ENCODE measurements at places on chromosomes 3 and 15.

- DNase-seq: no peak
These were observed 37.5 kb downstream of the NBEAL2 start for GRCh38 chr3:47016934-47017435.

DNA sequence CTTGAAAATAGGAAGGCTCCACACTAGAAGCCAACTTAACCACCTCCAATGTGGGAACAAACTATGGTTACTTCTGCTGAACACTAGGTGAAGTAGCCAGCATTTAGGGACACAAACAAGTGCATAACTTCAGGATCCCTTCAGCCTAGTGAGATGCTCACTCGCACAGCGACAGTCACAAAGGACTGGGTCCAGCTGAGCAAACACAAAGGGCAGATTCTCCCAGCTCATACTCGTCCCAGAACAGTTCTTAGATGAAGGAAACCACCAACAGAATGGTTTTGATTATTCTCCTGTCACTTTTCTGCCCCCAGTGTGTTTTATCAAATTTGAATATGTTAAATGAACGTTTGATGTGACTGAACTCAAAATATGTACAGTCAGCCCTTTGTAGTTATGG is 201.6 kb downstream of the KCNAB1 start:
- no peak for DNase-seq

DNA sequence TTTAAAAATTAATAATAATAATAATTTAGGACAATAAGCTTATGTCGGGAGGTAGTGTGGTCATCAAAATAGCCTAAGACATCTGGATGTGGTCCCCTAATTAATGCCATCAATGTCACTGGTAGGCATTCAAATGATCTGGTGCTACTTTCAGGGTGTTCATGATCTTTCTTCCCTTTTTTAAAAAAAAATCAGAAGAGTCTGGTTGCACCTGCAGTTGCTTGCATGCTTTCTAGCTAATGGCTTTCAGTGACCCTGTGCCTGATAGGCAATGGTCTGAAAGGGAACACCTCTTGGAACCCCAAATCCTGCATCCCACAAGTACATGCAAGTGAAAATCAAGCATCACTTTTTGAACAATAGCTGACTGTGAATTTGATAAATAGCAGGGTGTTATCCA is 64.1 kb upstream of the KBTBD8 start:
- DNase-seq: no peak

- no peak for DNase-seq
These were observed 65.3 kb upstream of the FSTL1 start for GRCh38 chr3:120516136-120516535.

DNA sequence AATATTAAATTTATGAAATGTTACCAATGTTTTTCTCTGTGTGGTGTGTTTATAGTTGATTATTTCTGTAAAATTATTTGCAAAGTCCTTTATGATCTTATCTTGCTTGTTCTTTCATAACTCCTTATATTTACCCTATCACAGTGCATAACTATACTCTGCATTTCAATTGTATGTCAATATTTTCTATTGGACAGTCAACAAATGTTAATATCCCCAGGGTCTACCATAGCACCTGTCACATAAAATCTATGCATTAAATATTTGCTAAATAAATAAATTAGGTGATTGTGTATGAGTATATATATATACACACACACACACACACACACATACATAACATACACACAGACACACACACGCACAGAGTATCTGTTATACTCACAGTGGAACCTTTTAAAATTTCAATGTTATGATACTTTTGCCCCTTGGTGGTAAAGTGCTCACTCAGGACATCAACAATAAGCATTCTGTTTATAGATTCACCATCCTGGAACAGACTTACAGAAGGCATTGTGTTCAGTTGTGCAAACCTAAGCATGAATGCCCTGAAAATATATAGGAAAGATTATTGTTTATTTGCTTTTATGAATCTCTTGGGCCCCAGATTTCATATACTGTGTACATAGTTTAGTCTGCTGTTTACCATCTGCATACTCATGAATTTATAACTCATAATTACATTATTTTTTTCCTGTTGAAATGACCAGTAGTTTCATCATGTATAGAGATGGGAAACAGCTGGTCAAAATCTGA is 443.7 kb downstream of the EPHA6 start:
- no peak for DNase-seq

GRCh38 chr3:41708176-41708575 is 253.7 kb downstream of the ULK4 start:
- DNase-seq: no peak

GRCh38 chr3:190608850-190609589 is 95.1 kb downstream of the IL1RAP start:
- no peak for DNase-seq

DNA sequence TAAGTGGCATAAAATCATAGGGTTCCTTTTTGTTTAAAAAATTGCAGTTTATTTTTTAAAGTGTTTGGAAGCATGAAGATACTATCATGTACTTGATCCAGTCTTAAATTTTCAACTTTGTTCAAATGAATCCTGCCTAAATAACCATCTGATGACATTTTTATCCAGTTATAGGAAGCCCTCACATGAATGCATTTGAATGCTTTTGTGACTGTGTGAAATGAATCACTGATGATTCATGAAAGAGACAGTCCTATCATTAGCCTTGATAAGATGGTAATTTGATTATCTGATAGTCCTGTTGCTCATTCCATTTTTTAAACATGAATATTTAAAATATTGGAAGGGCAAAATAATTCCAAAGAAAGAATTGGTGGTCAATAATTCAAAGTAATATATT is 401.9 kb upstream of the ROBO2 start:
- DNase-seq: no peak

DNA sequence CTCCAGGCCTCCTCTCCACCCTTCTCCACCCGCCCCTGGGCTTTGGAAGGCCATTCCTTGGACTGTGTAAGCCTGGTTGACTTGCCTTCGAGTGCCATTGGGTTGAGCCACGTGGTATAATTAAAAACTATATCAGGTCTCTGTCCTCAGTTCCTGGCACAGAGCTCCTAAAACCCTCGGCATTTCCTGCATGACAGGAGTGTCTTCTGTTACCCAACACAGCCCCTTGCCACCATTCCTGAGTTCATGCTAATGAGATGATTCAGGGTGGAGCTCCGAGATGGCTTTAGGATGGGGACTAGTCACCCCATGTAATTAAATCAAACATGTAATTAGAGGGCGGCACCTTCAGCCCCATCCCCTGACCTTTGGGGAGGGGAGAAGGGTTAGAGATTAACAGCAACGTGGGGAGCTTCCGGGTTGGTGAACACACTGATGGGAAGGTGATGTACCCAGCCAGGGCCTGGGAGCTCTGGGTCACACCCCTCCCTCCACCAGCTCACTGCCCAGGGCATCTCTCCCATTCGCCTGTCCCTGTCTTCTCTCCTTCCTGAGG is 256.4 kb downstream of the FAM43A start:
- no peak for DNase-seq

- no peak for DNase-seq
These were observed 93.7 kb downstream of the ABI3BP start for GRCh38 chr3:100899440-100900091.

GRCh38 chr3:127535106-127535785 is 55.3 kb downstream of the TPRA1 start:
- DNase-seq: no peak

DNA sequence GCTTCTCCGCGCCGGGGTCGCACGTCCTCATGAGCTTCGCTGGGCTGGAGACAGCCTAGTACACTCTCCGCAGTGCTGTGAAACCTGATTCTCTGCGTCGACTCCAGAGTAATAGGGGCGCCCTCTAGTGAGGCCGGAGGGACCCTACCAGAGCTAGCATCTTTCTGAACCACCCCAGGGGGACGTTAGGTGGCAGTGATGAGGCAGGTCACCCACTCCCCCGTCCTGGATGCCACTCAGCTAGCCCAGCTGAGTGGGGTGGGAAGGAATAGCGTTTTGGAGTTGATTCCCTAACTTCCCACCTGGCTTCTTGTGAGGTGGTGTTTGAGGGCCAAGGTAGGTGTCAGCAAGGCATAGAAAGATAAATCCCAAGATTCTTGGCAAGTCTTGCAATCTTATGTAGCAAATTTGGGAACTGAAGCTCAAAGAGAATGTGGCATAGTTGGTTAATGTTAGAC is 4.0 kb downstream of the DUOXA2 start:
- DNase-seq: peak; percentile 69

- DNase-seq: no peak
These were observed 529.8 kb downstream of the DIPK2A start for GRCh38 chr3:144501467-144501866.

DNA sequence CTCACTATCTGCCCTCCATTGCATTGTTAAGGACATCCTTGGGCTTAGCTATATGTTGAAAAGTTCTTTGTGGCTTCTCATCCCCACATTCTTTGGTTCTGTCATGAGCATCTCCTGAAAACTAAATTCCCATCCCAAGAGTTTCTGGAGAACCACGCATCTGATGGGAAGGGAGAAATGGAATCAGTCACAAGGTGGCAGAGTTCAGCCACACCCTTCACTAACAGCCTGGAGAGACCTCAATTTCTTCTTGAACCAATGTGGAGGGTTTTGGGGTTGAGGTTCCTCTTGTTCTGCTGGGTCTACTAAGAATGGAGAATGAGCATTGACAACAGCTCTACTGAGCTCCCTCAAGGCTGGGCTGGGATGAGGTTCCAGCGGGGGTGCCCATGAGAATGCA is 15.6 kb upstream of the MAGEL2 start:
- no peak for DNase-seq

DNA sequence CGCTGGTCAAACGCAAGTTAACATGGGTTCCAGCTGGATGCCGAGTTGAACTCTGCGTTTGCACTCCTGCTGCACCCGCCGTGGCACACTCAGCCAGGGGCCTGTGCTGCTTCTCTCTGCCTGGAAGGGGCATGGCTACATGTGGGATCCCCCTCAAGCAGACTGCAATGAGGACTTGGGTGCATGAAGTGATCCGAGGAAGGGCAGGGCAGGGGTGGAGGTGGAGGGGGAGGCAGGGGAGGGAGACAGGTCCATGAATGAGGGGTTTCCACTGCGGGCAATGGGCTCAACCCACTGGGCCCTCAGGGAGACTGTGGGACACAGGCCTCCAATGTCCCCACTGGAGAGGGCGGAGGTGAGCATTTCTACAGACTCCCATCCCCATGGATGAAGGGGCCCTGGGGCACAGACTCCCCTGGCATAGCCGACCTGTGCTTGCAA is 141.6 kb upstream of the MEF2A start:
- no peak for DNase-seq

DNA sequence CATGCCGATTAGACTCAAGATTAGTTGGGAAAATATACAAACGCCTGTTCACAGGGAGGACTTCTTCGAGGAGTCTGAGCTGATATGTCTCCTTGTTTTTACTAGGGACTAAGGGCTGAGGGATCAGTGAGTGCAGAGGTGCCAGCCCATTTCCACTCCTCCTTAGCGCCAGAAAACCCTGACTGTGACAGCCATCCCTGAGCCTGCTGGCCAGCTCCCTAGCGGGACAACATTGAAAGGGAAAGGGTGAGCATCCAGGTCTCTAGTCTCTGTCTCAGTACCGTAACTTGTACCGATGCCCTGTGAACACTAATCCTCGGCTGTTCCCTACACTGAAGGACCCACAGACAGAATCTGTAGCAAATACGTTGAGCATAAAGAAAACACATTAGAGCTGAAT is 243.4 kb downstream of the WNT5A start:
- DNase-seq: no peak

DNA sequence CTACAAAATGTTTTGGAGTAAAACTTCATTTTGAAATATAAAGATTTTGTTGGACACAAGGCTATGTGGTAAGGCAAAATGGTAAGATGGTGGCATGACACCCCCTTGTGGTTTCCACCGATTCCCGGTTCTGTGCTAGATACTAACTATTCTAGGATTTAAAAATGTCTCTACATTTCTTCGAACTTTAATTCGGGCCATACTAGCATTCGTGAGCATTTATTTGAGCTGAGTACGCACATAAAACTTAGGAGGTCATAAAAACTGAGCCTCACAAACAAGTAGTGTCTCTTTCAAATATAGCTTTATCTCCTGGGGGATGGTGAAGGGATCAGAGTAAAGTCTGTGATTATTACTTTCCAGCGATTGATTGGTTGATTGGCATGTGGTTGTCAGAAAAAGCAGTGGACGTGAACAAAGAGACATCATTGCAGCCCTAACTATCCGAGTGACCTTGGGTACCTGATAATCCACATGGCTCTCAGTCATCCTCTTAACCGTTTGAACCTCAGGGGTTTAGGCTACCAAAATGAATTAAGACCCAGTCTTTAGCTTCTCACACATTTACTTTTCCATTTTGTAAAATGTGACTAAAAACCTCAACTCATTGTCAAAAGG is 1.1 kb upstream of the ZNF639 start:
- peak; percentile 16 for DNase-seq

DNA sequence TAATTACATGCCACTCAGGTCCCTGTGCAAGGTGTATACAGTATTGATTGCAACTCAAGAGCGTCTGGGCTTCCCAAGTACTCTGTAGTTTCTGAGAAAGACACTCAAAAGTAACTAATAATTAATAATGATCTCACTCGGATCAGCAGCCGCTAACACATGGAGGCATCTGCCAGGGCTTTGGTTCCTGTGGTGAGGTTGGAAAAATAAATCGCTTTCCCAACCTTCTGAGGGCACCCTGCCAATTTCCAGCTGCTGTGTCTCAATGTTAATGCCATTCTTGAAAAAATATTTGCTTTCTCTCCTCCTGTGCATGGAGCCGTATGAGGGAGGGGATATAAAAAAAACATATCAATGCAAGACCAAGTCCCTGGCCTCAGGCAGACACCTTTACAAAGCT is 116.5 kb upstream of the SLC2A2 start:
- peak; percentile 23 for DNase-seq

GRCh38 chr15:91609231-91609630 is 244.3 kb upstream of the SLCO3A1 start:
- DNase-seq: no peak

- no peak for DNase-seq
These were observed 38.0 kb downstream of the SSR3 start for GRCh38 chr3:156516961-156517360.

GRCh38 chr3:122745369-122746021 is 48.1 kb downstream of the HSPBAP1 start:
- no peak for DNase-seq

DNA sequence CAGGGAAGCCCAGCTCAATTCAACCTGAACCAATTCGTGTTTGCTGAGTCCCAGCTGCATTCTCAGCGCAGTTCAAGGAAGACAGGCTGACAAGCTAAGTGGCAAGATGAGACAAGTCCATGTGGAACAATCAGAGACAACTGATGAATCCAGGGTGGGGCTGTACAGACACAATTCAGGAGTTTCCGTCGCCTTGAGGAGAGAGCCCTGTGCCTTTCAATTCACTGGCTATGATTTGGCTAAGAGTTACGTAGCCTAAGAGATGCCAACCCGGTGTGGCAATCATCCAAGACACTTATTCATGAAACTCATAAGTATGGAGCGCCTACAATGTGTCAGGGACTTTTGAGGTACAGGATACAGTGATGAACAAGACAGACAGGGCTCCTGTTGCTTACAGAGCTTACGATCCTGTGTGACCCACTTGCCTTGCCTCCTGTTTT is 15.5 kb upstream of the ZBED2 start:
- DNase-seq: peak; percentile 12

- DNase-seq: peak; percentile 82
These were observed 158.8 kb downstream of the CLSTN2 start for GRCh38 chr3:140093742-140094141.

GRCh38 chr15:44296625-44297524 is 8.4 kb downstream of the GOLM2 start:
- no peak for DNase-seq

Data from NCI-H1105 (cell line).